CD4-positive, alpha-beta T cell treated with Interleukin-1 beta for 1 hour (primary cell): ENCODE measurements at places on chromosomes 6 and 20.

GRCh38 chr20:40711079-40711478, 22.0 kb upstream of the MAFB start:
- DNase-seq, result no peak

GRCh38 chr6:8054276-8054675, 9.9 kb downstream of the BLOC1S5 start:
- no peak for DNase-seq

DNA sequence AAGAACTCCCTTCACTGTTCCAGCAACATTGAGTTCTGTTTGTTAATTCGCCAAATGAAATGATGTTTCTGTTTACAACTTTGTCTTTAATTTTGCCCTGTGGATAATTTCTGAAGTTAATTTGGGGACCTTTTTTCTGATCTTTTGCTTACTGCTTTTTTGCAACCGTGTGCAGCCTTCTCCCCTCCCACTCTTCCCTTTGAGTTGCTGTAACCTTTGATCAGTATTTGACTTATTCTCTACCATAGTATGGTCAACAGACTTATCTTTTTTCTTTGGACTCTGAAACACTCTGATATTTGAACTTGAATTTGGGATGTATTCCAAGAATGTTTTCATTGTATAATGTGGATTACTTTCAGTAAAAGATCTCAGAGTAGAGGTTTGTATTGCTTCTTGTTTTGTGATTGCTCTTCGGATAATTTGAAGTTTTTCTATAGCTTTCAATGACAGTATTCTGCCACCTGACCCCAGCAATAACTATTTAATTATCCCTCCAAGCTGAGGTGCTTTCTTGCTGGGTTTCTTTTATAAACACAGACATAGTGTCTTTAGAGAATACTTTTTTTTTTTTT, 46.2 kb downstream of the LRRN4 start:
- no peak for DNase-seq

DNA sequence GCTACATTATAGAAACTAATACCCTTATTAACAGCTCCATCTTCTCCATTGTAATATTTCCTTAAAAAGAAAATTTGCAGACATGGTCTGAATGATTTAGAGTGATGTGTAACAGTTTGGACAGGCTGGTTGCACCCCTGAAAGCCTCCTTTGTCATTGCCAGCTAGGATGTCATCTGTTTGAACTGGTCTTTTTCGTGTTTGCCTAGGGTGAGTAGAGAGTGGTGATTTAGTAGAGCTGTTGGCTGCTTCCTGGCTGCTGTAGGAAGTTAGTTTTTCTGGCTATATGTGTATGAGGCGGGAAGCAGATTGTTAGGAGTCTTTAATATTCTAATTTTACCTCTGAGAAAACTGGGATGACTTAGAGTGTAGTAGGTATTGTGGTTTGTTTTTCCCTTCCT, 101.1 kb downstream of the ZFAND3 start:
- DNase-seq, result no peak

GRCh38 chr20:63359164-63359934, 1.8 kb downstream of the CHRNA4 start:
- no peak for DNase-seq

DNA sequence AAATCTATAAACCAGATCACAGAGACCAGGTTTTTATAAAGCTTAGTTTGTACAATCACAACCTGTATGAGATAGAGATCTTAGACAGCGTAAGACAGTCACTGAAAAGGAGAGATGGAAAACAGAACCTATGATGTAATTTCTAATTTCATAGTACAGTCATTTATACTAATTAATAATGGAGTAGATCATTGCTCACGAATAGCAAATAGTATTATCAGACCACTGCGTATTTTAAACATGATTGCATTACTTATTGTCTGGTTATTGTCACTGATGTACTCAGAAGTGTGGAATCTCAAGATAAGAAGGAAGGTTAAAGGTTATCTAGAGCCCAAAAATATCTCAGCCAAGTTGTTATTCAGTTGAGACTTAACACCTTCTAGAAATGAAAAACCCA, 115.6 kb downstream of the KHDC1L start:
- DNase-seq, result no peak

DNA sequence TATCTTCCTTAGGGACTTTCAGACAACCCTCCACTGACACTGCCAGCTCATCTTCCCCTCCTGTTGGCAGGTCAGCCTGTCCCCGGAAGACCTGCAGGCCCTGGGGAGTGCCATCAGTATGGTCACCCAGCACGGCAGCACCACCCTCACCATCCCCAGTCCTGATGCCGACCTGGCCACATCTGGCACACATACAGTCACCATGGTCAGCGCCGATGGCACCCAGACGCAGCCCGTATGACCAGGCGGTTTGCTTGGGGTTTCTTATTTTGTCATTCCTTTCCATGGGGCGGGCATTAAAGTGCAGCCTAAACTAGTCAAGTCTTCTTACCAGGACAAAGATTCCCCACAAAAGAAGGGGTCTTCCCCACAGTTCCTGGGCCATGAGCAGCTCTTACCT, 3.9 kb upstream of the DEF6 start:
- DNase-seq, result no peak

GRCh38 chr6:137219664-137220252, 573 bp upstream of the IFNGR1 start:
- no peak for DNase-seq

- DNase-seq, result no peak
Observed at GRCh38 chr6:22334778-22335177, 37.9 kb upstream of the PRL start.

- DNase-seq, result no peak
Observed at GRCh38 chr20:63527184-63527583, 6.6 kb downstream of the PPDPF start.

DNA sequence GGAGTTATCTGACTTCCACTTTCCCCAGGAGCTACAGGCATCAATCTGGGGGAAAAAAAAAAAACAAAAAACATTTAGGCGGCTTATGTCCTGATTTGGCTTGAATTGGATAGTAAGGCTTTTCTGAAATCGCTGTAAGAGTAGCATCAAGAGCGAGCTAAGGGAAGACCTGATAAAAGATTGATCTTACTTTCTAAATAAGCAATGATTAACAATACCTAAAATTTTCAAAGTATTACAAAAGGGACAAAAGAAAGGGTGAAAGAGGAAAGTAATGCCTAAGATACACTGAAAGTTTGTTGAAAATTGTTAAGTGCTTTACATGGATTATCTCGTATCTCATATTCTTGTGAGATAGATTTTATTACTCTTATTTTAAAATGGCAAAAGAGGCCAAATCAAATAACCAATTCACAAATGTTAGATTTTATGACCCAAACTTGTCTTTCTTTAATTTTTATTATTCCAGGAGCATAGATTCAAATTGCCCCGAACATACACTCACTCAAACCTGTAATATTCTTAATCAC, 106.4 kb upstream of the PRSS16 start:
- DNase-seq, result no peak

DNA sequence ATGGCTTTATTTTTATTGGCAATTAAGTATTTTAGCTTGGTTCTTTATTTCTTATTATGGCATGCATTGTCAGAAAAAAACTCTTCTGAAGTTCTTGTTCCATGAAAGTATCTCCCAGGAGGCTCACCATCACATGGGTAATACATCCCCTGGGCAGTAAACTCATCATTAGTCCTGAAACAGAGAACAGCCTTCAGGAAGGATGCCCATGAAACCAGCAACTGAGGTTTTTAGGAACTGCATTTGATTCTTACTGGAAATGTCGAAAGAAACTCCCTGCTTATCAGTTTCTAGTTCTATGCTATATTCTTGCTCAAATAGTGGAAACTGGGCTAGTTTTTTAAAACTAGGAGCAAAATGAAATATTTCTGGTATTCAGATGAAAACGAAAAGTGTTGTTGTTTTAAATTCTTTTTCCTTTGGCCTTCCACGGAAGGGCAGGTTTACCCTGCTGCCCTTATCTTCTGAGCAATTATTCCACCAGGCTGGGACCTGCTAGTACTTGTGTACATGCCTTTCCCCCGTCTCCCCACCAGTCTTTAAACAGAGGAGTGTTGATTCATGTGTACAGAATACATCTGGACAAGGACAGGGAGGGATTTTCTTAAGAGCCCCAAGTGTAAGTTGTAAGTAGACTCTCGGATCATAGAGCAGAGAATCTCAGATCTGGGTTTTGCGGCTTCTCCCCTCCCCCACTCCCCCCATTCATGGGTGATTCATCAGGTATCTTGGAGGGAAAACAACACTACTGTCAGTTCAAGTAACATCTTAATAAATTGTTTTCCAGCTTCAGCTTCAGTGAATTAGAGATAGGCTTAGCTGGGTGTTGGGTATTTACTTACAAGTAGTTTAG, 81.5 kb downstream of the RTN4IP1 start:
- DNase-seq, result no peak

GRCh38 chr6:45686841-45687569, 309.3 kb upstream of the SUPT3H start:
- DNase-seq, result no peak

GRCh38 chr6:16852671-16853070, 91.4 kb upstream of the ATXN1 start:
- DNase-seq, result no peak

- no peak for DNase-seq
Observed at GRCh38 chr20:17467120-17467655, 64.0 kb downstream of the BFSP1 start.

- no peak for DNase-seq
Observed at GRCh38 chr6:40437631-40438030, 149.5 kb downstream of the LRFN2 start.

- DNase-seq, result no peak
Observed at GRCh38 chr6:160421854-160422253, 73.7 kb downstream of the SLC22A3 start.

GRCh38 chr6:30766461-30767157, 22.3 kb upstream of the IER3 start:
- no peak for DNase-seq

DNA sequence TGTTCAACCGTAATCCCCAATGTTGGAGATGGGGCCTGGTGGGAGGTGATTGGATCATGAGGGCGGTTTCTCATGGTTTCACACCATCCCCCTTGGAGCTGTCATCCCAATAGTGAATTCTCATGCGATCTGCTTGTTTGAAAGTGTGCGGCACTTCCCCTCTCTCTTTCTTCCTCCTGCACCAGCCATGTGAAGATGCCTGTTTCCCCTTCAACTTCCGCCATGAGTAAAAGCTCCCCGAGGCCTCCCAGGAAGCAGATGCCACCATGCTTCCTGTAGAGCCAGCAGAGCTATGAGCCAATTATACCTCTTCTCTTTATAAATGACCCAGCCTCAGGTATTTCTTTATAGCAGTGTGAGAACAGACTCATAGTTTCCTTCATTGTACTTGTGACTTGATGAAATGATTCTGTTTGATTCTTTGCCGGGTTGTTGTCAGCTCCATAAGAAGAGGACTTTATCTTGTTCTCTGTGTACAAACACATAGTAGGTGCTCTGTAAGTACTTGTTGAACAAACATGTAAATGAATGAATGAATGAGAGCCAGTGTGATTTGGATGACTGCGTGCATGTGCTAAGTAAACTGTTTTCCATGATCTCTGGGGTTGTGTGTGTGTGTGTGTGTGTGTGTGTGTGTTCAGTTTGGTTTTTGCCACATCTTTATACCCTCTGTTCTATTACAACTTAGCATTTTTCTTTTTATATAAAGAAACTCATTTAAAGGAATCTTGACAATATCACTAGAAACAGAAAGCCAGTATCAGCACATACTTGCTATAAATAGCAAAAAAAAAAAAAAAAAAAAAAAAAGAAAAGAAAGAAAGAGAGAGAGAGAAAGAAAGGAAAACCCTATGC, 22.5 kb upstream of the PTGIS start:
- no peak for DNase-seq

GRCh38 chr6:11230158-11231107, 2.0 kb downstream of the NEDD9 start:
- DNase-seq, result no peak

GRCh38 chr6:39314273-39314795, at the start of gene KCNK17:
KCNK17 (minus strand) TSS chr6:39314419; CDS start chr6:39314320, 99 bp downstream.
- DNase-seq, result no peak

GRCh38 chr6:7176208-7176607, 68.4 kb downstream of the RREB1 start:
- DNase-seq, result no peak

DNA sequence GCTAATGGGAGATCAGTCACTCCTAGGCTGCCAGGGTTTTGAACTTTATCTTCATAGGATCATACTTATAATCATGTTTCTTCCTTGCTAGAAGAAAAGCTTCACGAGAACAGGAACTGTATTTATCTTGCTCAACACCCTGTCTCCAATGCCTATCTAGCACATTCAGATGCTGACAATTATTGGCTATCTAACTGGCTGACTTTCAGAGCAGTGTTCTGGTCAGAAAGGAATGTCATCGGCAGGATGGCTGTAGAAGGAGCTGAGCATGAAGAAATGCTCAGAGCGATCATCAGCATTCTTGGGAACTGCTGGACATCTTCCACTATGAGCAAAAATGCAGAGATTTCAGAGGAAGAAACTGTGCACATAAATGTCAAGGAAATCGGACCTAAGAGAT, 628.0 kb upstream of the NRSN1 start:
- no peak for DNase-seq

GRCh38 chr6:87653074-87653962, 48.7 kb downstream of the AKIRIN2 start:
- DNase-seq, result no peak

GRCh38 chr6:169913096-169913638, 161.7 kb downstream of the ERMARD start:
- DNase-seq, result no peak

- DNase-seq, result no peak
Observed at GRCh38 chr6:80528115-80528514, 421.6 kb downstream of the BCKDHB start.
